ENCODE measurements at places on chromosomes 4 and X. TPM values are rescaled to one million over a fixed set of nuclear protein-coding genes. Genes with fewer than 3 reads are reported as not detected.

DNA sequence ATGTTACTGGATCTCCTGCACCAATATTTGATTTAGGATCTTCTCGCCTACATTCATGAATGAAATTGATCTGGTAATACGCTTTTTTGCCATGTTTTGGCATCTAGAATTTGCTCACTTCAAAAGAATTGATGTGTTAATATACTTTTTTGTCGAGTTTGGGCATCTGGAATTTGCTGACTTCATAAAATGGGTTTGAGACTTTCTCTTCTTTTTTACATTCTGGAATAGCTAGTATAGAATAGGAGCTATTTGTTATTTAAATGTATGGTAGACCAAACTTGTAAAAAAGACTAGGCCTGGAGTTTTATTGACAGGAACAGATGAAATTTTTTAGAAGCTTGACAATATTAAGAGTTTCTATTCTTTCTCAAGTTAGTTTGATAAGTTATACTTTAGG is 404.9 kb upstream of the TENM3 start:
- no peak overlapping the region for H3K27ac ChIP-seq
- H3K27me3 ChIP-seq: no peaks in the 10 kb centered on the region
- H3K4me1 ChIP-seq: no peaks in the 10 kb centered on the region
- no peaks in the 10 kb centered on the region for H3K36me3 ChIP-seq
- no peak for DNase-seq

- no peaks in the 10 kb centered on the region for H3K27me3 ChIP-seq
- H3K4me1 ChIP-seq: no peaks in the 10 kb centered on the region
- H3K27ac ChIP-seq: no peak overlapping the region
- H3K4me3 ChIP-seq: no peak overlapping the region
- no peaks in the 10 kb centered on the region for H3K36me3 ChIP-seq
Observed at GRCh38 chr4:140331245-140331644, 42.2 kb upstream of the SCOC start.

ZNF157 gene
- total RNA-seq: 0.23 TPM

DNA sequence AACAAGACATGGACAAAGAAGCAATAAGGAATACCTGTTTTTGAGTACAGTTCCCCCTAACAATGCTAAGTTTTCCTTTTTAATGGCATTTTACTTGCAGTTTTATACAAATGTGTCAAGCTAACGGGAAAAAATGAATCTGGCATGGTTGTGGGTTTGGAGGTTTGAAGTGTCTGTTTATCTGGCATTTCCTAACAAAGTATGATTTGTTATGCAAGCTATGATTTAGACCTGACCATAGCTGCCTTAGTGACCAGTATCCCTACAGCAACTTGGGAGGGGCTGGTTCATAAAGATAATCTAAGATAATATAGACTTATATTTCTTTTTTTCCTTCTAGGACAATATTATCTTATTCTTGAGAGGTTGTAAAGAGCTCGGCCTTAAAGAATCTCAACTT is 60.6 kb downstream of the LIMCH1 start:
- no peaks in the 10 kb centered on the region for H3K36me3 ChIP-seq
- no peak overlapping the region for H3K4me3 ChIP-seq
- peaks cover 51% of the 10 kb centered on the region for H3K4me1 ChIP-seq
- no peak for DNase-seq
- H3K27me3 ChIP-seq: no peaks in the 10 kb centered on the region

- H3K4me3 ChIP-seq: no peak overlapping the region
- peak; percentile 79 for DNase-seq
- H3K4me1 ChIP-seq: no peaks in the 10 kb centered on the region
- no peak overlapping the region for H3K27ac ChIP-seq
Observed at GRCh38 chrX:46978341-46979291, 66.4 kb downstream of the JADE3 start.

Measured in upper lobe of right lung (tissue), 1 donor.